ENCODE measurements at places on chromosomes 2 and 18.

DNA sequence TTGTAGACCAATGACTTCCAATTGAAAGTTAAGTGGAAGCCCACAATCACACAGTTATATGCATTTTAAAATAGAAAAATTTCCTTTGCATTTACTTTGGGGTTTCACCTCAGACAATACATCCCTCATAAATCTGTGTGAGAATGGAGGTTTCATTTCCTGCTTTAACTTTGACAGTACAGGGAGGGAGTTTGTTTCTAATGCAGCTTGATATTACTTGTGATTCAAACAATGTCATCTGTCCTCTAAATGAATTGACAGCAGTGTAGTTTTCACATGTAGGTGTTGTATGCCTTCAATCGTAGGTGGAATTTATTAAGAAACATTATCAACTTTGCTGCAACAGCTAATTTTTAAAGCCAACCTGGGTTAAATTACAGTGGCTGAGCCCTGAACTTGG lies 75.2 kb downstream of the TMEFF2 start:
- no peak for DNase-seq

DNA sequence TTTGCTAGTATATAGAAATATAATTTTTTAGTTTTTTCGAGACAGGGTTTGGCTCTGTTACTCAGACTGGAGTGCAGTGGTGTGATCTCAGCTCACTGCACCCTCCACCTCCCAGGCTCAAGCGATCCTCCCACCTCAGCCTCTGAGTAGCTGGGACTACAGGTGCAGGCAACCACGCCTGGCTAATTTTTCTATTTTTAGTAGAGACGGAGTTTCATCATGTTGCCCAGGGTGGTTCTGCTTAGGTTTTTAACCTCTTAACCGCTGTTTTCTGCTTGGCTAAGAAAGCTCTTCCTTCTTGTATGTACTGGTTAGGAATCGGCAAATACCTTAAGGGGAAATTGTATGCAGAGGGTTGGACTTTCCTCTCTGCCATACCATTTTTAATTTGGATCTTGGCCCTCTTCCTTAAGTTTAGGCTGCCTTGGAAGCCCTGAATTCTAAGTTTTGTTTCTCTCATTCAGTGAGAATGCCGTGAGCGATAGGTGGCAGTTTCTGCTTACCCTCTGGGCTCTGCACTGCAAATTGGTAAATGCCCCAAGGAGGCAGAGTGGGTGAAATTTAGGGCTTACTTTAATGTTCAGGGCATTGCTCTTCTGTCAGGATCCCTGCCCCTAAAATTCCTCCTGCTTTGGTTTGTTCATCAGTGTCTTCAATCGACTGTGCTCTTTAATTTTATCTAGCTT lies 32.3 kb downstream of the EML6 start:
- DNase-seq, result no peak

GRCh38 chr2:105868060-105868459 lies 123.3 kb downstream of the NCK2 start:
- DNase-seq, result no peak

GRCh38 chr18:39806525-39806924 lies 2148.5 kb upstream of the PIK3C3 start:
- no peak for DNase-seq

DNA sequence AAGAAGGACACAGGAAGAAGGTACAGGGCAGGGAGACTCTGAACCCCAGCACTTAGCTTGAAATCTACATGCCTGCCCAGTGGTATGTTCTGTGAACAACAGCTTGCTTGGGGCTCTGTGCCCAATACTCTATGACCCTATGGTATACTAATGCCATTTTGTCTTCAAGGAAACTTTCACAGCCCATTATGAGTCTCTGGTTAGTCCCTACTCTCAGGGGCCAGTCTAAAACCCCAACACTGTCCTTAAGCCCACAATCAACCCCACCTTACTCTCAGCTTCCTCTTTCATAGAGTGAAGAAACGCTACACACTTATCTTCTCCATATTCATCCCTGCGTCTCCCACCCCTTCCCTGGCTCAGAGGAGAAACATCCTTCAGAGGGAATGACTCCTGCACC lies 16.0 kb downstream of the NEB start:
- no peak for DNase-seq

DNA sequence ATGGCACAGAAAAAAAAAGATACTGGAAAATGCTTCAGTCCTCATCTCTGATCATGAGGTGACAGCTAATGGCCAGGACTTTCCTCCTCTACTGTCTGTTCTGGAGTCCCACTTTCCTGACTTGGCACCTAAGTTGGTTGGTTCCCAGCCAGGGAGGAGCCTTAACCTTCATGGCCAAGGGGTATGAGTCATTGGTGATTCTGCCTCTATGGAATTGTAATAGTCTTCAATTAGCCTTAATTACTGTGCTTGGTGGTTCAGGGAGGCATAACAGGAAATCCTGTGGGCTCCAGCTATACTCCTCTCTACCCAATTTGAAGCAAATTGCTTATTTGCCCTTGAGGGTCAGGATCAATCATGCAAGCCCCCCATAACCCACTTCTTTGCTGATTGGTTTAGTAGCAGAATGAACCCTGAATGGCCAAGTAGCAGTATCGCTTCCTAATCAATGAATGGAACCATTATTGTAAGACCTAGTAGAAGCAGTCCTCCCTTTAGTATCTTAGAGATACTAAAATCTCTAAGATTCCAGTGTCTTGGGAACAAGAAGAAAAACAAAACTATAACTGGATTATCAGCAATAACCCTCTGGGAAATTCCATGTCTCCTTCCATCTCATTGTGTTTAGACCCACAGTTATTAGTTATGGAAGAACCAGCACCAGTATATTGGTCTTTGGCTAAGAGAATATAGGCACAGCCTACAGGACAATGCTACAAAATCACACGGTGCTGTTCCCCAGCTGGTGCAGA lies 109.0 kb downstream of the COL6A3 start:
- DNase-seq, result no peak

GRCh38 chr2:85330839-85331636 lies 3.2 kb upstream of the TGOLN2 start:
- no peak for DNase-seq
